ENCODE measurements at places on chromosomes 13 and 19.

DNA sequence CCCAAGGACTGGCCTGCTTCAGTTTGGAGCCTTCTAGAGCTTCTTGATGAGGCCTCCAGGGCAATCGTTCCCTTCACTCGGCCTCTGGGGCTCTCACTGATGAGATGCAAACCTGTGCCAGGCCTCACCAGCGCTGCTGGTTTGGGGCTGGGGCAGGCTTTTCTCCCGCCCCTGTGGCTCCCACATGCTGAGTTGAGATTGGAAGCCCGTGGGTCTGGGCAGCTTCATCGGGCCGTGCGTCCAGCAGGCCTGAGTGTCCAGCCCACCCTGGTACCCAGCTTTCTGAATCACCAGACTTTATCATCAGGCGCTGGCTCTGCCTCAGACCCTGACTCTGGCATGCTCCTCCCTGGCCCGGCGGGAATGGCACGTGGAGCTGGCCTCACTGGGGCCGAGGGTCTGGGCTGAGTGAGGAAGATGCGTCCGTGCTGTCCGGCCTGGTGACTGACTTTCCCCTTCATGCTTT is 4.3 kb downstream of the CALM3 start:
- DNase-seq = no peak

GRCh38 chr19:11278670-11279069 is 16.3 kb upstream of the DOCK6 start:
- no peak for DNase-seq

GRCh38 chr13:65339241-65339640 is 1890.9 kb downstream of the PCDH9 start:
- no peak for DNase-seq

GRCh38 chr19:30402436-30403202 is 30.4 kb downstream of the ZNF536 start:
- DNase-seq = no peak
